GOT3 (cell line): ENCODE measurements at places on chromosomes 7 and 10.

GRCh38 chr7:66556549-66557213, 72.0 kb upstream of the KCTD7 start:
- DNase-seq, result no peak

DNA sequence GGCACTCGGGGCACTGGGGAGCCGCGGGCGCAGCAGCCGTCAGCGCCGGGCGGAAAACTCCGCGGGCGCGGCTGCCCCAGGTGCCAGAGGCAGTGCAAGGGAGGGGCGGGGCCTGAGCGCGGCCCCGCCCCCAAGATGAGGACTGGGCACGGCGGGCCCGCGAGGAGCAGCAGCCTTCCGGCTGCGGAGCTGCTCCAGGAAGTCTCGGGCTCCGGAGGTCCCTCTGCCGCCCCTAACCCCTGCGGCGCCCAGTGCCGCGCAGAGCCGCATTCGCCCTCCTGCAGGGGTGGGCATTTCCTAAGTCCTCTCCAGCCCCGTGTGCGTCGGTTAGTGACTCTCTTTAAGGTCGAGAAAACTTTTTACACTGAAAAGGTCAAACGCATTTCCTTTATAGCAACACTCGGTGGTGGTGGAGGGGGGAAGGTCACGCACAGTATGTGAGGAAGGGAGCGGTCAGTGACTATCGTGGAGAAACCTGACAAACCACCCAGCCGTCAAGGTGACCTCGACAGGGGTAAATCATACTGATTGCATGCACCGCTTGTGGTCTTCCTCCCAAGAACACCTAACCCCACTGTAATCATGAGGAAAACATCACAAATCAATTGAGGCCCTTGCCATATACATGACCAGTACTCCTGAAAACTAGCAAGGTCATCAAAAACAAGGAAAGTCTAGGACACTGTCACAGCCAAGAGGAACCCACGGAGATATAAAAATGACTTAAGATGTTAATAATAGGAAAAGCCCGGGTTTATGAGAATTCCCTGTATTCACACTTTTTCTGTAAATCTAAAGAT, at the start of gene ANXA11:
TSS of gene ANXA11 (minus strand) at position 61 of the 800 bp plus-strand sequence. CDS start 32,676 bp downstream, outside the sequence.
- DNase-seq, result no peak

DNA sequence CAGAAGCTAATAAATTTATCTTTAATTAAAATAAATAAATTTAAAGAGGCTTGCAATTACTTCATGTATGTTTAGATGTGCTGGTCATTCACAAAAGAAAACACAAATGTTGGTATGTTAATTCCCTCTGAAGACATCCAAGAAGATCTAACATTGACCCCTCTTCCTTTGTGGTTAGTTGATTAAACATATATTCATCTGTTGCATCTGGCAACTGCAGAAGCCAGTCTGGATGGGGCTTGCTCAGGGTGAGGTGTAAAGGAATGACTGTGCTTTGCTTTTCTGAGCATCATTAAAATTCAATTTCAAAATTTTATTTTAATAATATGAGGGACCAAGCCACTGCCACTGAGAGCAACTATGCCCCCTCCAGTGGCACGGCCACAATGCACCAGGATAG, 36.4 kb upstream of the FERD3L start:
- no peak for DNase-seq

GRCh38 chr10:119770928-119771327, 45.1 kb downstream of the INPP5F start:
- DNase-seq, result no peak

DNA sequence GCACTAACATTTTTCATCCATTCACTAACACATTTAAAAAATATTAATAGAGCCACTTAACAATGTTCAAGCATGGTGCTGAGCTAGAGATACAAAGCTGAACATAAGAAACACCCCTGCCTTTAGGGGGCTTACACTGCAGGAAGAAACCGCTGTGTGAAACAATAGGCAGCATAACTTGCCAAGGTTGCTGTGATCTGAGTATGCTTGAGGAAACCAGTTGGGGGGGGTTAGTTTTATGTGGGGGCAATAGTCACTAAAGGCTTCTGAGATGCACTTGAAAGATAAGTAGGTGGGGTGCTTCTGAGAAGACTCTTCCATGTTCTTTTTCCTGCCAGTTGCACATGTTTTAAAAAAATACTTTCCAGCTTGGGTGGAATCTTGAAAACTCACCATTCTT, 2.8 kb downstream of the RBM17 start:
- no peak for DNase-seq

GRCh38 chr7:5492020-5492635, 68.5 kb upstream of the TNRC18 start:
- DNase-seq, result no peak

DNA sequence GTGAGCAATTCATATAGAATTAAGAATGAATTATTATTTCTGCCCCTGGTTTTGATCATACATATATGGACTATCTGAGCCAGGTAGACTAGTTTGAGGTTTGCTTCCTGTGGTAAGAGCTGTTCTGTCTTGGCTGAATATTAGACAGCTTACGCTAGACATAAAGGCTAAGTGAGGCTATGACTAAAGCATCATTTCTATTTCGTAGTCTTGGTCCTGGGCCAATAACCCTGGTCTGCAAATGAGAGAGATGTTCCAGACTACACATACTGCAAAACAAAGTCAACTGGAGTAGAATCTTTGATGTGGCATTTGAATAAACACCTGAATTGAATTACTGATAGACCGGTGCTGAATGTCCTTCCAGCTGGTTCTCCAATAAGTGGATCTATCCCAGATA, 40.8 kb upstream of the CACNB2 start:
- DNase-seq, result no peak

- DNase-seq, result no peak
These were observed 874 bp downstream of the BAIAP2L1 start for GRCh38 chr7:98399890-98400541.

GRCh38 chr10:117537436-117537903, 5.1 kb upstream of the EMX2 start:
- no peak for DNase-seq

DNA sequence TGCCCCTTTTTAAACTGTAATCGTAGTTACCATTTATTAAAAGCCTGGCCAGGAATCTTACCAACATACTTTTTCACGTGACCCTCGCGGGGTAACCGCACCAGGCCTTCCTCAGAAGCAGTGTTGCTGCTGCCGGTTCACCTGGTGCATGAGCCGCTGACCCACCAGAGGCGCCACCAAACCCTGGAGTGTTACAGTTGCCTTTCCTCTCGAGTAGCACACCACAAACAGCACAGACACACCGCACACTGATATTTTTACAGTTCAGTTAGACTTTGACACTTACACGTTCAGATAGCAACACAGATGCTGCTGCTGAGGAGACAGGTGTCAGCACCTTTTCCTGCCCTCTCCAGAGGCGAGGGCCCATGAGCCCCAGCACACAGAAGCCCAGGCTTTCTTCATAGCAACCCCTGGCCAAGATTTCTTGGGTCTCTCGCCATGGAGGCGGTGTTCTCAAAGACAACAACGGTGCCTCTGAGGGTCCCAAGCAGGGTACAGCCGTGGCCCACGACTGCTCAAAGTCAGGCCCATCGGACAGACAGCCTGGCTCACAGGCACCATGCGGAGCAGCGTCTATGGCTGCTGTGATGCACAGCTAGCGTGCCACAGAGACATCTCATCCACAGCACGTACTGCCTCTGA, 123.1 kb downstream of the DIP2C start:
- no peak for DNase-seq

DNA sequence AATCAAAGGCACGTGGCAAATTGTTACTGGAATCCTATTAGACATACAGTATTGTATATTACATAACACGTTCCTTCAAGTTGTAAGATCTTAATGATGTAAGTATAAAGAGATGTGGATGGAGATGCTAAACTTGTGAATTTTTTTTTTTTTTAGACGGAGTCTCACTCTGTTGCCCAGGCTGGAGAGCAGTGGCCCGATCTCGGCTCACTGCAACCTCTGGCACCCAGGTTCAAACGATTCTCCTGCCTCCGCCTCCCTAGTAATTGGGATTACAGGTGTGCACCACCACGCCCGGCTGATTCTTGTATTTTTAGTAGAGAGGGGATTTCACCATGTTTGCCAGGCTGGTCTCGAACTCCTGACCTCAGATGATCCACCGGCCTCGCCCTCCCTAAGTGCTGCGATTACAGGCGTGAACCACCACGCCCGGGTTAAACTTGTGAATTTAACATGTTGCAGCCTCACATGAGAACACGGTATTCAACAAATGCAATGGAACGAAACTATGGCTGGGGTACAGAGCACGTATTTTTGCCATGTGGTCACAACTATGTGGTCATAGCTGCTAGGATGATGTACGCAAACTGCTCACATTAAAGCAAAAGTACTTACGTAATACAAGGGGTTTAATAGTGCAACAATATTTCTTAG, 818 bp upstream of the SUPV3L1 start:
- DNase-seq, result no peak

GRCh38 chr10:88156341-88156740, 292.9 kb downstream of the PTEN start:
- no peak for DNase-seq

DNA sequence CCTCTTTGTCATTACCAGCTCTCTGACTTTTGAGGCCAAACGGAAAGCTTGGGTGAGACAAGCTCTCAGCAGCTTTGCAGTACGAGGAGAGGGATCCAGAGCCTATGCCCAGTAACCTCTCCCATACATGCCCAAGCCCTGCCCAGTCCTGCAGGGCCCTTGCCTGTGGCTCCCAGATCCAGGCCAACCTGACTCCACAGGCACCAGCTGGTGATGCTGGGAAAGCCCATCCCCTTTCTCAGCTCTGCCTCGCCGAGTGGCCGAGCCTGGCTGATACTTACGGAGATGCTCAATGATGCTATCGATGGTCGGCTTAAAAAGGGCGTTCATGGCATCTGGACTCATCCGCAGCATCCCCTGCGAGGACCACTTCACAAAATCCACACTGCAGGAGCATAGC, 55.4 kb downstream of the PNLIPRP2 start:
- DNase-seq, result no peak

DNA sequence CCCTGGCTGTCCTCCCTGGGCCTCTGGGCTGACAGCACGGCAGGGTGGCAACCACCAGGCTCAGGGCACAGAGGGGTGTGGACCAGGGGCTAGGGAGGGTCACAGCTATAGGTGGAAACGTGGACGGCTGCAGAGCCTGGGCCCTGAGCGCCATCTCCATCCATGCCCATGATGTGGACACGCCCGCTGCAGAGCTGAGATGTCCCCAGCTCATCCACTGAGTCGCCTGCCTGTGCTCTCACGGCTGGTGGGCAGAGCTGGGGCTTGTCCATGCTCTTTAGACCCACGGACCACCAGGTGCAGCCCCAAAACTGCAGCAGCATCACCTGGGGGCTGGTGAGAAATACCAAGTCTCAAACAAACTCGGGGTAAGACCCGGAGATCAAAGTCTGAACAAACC, 16.1 kb downstream of the TECPR1 start:
- DNase-seq, result no peak

- no peak for DNase-seq
These were observed 72.8 kb upstream of the CUX1 start for GRCh38 chr7:101744588-101744987.

DNA sequence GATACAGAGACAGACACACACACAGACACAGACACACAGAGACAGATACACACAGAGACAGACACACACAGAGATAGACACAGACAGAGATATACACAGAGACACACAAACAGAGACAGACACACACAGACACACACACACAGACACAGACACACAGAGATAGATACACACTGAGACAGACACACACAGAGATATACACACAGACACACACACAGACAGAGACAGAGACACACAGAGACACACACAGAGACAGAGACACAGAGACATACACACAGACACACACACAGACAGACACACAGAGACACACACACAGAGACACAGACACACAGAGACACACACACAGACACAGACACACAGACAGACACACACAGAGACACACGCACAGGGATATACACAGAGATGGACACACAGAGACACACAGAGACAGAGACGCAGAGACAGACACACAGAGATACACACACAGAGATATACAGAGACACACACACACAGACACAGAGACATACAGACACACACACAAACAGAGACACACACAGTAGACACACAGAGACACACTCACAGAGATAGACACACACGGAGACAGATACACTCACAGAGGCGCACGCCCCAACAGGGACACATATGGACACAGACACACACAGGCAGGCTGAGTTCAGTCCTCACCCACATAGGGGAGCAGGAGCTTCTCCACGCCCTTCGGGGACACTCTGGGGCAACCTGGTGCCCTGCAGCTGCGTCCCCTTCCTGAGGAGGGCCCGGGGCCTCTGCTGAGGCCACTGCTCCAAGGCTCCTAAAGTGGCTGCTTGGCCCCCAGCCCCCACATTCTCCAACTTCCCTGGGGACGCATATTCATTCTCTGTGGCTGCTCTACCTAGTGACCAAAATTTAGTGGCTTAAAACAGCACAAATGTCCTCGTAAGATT, 10.3 kb upstream of the PPP2R2D start:
- DNase-seq, result no peak

DNA sequence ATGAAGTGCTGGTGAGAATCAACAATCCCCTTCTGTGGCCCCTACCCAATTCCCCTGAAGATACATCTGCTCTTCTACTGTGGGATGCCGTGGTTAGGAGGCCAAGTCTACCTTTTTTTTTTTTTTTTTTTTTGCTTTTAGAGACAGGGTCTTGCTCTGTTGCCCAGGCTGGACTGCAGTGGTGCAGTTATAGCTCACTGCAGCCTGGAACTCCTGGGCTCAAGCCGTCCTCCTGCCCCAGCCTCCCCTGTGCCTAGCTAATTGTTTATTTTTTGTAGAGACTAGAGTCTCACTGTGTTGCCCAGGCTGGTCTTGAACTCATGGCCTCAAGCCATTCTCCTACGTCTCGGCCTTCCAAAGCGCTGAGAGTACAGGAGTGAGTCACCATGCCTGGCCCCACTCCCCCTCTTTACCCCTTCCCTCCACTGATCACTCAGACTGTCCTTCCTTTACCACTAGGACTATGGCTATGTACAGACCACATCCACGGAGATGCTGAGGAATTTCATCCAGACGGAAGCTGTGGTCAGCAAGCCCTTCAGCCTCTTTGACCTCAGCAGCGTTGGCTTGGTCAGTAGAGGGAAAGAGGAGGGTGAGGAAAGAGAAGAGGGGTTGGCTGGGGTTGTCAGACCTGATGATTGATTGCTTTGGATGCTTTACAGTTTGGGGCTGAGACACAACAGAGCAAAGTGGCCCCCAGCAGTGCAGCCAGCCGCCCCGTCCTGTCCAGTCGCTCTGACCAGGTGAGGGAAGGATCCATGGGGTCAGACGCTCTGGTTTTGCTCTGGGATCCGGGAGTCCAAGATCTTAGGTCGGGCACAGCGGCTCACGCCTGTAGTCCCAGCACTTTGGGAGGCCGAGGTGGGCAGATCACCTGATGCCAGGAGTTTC, 1.8 kb downstream of the AP4M1 start:
- DNase-seq, result no peak
